Activated T-cell treated with anti-CD3 and anti-CD28 coated beads for 48 hours (primary cell): ENCODE measurements at places on chromosomes 7 and 10.
A peak's percentile ranks its signal among the peaks of the same experiment; 100 is the strongest.

GRCh38 chr10:13189961-13190360 lies 28.6 kb downstream of the MCM10 start:
- no peak for DNase-seq

- DNase-seq, result no peak
Observed at GRCh38 chr7:101862280-101863220, 45.1 kb downstream of the CUX1 start.

DNA sequence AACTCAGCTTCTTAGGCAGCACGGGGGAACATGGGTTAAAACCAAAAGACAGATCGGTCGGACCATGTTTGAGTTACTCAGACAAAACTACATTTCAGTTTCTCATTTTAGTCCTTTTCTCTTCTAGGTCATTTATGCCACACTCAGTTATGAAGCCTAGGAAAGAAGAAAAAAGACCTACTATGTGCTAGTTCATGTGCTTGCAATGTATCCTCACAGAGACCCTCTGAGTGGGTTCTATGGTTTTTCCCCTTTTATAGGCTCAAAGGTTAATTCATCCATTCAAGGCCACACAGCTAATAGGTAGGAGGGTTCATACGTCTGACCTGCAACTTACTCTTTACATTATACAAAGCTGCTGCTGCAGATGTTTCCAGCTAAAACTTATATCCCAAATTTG lies 104.7 kb upstream of the ZNF438 start:
- DNase-seq, result no peak

- peak; percentile 26 for DNase-seq
Observed at GRCh38 chr7:142300689-142301088, 42.8 kb upstream of the PRSS58 start.

GRCh38 chr7:73382934-73383503 lies 50.6 kb upstream of the FZD9 start:
- no peak for DNase-seq

DNA sequence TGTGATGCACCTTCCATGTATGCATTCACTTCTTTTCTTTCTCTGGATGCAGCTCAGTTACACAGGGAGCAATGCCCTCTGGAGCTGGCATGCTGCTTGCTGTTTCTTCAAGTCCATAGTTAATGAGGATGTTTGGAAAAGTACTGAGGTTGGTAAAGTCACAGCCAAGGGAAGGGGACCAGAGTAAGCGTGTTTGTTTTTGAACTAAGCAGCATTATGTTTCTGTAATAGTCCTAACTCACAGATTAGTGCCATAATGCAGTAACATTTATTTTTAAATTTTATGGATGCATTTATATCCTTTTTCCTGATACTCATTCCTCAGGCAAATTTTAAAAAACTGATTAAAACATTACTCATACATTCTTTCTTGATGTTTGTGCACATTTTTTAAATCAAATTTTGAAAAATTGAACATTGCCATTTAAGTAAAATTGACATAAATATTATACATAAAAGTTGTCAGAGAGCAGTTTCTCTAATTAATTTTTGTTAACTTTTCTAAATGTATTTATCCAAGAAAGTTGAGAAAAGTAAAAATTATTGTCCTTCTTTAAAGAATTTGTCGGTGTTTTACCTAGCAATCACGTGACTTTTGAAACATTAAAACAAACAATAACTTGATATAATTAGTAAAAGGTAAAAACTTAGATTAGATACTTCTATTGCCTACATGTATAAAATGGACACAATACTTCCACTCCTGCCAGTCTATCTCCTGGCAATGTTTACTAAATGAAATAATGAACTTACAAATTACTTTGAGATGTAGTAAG lies 659.6 kb upstream of the ANKRD30A start:
- no peak for DNase-seq

DNA sequence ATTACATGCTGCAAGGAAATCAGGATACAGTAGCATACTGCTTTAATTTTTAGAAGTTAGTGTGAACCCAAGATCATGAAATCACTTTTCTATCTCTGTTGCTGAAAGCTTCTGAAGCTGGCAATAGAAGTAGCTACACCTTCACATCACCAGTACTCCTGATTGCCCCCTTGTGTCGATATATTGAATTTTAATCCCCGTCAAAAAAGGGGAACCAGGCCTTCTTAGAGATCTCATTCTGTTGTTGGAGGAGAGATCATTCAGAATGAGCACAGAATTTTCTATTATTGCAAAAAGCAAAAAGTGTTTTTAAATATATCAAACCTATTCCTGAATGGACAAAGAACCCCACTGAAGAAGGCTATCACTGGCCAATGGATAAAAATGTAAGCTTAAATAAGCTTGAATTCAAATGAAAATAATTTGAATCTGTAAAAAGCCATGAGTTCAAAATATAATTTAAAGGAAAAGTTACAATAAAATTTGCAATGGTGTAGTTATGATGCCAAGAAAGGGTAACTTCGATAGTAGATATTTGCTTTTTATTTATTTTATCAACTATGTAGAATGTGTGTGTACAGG lies 39.7 kb upstream of the TEX47 start:
- no peak for DNase-seq

- DNase-seq, result no peak
Observed at GRCh38 chr7:42883950-42884349, 27.9 kb downstream of the C7orf25 start.

DNA sequence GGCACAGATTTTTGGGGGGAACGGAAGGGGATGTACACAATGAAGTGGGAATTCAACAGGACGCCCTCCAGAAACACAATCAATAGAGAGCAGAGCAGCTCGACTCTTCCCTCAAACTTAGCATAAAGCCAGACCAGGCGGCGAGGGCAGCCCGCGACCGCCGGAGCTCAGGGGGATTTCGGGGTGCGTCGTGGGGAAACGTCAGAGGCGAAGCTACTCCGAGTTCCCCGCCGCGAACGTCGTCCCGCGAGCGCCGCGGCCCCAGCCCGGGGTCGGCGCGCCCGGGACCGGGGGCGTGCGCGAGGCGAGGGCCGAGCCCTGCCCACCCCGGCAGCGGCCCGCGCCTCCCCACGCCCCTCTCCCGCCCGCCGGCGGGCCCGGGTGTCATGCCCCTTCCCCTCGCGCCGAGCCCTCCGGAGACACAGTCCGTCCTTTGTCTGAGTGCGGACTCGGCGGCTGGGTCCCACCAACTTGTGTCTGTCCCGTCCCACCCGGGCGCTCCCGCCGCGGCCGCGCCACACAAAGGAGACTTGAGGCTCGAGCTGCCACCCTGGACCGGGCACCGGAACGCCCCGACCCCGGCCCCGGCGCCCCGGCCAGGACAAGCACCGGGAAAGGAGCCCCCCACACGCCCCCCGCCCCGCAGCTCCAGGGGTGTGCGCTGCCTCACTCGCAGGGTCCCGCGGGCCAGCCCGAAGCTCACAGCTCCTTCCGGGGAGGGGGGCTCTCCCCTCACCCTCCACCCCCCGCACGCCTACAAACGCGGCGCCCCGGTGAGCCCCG lies 634 bp downstream of the EZH2 start:
- DNase-seq, result peak; percentile 40

GRCh38 chr10:21463436-21463835 lies 62.0 kb downstream of the SKIDA1 start:
- no peak for DNase-seq

DNA sequence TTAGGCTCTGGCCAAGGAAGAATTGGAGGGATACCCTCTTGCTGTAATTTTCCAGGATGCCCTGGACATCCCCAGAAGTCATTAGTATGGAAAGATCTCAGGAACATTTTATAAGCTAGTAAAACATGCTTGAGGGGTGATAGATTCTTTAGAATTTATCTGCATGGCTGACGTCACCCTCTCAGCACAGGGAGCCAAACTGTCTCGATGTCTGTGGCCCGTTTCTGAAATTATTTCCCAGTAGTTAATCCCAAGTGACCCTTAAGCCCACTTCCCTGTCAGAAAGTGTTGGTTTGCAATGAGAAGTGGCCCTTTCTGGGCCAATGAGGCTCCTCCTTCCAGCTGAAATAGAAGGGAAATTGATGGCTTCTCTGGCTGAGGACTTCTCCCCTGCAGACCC lies 184.5 kb upstream of the BMPER start:
- no peak for DNase-seq

- no peak for DNase-seq
Observed at GRCh38 chr10:33142295-33142694, 184.3 kb upstream of the ITGB1 start.

DNA sequence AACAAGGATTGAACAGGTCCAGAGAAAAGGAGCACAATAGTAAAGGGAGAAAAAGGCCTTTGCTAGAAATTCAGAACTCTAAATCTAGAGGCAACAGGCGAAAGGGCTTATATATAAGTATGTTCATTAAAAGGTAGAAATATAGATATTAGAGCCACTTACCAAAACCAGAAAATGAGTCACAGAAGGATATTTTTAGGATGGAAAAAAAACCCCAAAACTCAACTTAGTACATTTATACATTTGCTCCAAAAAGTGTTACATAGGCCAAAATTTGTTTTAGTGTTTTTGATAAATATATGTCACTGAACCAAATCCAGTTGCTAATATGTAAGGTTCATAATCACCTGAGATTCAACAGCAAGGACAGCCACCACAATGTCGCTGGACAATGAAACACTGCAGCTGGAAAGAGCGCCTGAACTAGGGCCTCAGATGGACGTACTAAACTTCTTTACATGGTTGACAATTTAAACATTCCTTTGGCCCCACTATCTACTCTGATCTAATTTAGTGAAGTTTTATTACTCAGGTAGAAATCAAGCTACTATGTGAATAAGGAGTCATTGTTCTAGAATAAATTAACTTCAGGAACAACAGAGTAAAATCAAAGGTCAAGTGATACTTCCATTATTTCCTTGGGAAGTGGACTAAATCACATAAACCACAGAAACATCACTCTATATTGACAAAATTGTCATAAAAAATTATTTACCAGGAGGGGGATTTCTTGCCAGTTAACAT lies 10.9 kb downstream of the FAM3C start:
- DNase-seq, result no peak

GRCh38 chr7:79620291-79620690 lies 166.8 kb upstream of the MAGI2 start:
- DNase-seq, result no peak

DNA sequence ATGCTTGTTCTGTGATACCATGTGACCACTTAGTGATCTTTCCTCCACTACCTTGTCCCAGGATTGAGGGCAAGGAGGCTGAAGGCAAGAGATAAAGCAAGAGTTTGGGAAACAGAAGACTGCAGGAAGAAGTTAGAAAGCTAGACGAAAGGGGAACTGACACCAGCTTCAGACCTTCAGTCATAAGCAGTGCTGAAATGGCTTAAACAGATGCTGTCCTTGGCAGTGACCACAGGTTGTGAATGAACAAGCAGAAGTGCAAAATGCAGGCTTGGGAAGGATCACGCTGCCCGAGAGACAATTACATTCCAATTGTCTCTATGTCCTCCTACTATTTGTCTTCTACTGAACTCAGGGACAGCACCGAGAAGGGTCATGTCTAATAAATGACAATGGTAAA lies 704.9 kb upstream of the AUTS2 start:
- DNase-seq, result no peak

DNA sequence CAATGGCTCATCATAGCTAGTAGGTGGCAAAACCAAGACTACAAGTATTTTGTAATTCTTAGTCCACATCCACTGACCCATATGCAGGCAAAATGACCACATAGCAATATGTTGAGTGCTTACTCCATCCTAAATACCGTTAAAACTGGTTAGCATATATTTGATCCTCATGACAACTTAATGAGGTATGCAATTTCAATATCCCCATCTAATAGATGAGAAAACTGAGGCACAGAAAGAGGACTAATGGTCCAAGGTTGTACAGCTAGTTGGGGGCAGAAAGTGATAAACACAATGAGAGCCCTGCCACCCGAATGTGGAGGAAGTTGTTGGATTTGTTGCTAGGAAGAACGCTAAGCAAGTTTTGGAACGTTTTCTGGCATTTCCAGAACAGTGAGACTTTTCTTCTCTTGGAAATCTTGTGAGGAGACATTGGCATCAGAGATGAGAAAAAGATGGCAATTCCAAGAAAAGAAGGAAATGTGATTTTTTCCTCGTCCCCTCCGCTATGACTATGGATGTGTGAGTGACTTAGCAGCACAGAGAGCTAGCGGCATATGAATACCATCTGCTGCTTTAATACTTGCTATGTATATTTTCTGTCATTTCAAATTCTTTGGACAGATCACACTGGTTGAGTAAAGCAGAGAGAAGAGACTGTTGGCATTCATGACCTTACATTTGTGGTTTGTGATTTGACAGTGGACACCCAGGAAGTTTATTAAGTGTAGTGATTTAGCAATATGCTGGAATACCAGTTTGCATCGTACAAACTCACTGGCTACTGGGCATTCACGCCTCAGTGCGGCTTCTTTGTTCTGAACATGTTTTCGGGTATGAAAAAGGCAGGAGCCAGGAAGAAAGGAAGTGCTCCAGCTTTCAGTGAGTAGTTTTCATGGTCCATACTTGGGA lies 51.5 kb downstream of the NRCAM start:
- DNase-seq, result no peak

- no peak for DNase-seq
Observed at GRCh38 chr7:590731-591551, 71.3 kb upstream of the PDGFA start.
